ENCODE measurements at places on chromosomes 11 and 22.

DNA sequence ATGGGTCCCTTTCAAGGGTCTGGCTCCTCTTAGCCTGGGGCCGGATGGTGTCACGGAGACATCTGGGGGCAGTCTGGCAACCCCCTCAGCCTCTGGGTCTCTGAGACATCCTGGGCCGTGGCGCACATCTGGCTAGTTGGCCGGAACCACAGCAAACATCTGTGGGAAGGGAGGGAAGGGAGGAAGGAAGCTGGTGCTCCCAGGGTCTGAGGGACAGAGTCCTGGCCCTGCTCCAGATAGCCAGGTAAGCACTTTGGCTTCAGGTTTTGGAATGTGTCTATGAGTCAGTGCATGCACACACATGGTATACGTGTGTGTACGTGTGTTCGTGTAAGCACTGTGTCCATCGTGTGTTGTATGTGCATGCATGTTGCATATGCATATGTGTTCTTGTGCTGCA is 225.1 kb downstream of the MN1 start:
- no peak for DNase-seq

DNA sequence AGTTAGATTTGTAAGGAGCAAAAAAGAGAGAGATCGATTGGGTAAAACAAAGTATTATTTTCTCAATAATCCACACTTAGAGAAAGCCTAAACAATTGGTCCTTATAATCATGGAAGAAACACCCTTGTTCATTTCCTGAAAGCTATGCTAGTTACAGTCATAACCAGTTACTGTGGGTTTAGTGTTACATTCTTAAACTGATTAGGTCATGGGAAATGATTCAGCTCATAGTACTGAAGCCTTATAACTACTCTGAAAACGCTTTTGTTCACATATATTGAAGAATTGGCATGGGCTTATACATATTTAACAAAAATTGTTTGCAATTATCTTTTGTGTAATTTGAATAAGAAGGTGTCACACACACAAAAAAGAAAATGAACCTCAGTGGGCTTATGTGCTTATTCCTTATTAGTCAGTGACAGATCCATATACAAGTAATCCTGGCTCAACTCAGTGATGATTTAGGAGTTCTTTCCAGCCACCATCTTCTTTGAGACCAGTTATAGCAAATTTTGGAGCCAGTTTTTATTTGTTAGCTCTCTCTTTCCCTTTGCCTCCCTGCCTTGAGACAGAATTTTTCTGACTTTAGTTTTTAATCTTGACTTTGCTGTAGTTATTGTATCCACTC is 198.5 kb upstream of the CTSC start:
- DNase-seq = peak; percentile 77

DNA sequence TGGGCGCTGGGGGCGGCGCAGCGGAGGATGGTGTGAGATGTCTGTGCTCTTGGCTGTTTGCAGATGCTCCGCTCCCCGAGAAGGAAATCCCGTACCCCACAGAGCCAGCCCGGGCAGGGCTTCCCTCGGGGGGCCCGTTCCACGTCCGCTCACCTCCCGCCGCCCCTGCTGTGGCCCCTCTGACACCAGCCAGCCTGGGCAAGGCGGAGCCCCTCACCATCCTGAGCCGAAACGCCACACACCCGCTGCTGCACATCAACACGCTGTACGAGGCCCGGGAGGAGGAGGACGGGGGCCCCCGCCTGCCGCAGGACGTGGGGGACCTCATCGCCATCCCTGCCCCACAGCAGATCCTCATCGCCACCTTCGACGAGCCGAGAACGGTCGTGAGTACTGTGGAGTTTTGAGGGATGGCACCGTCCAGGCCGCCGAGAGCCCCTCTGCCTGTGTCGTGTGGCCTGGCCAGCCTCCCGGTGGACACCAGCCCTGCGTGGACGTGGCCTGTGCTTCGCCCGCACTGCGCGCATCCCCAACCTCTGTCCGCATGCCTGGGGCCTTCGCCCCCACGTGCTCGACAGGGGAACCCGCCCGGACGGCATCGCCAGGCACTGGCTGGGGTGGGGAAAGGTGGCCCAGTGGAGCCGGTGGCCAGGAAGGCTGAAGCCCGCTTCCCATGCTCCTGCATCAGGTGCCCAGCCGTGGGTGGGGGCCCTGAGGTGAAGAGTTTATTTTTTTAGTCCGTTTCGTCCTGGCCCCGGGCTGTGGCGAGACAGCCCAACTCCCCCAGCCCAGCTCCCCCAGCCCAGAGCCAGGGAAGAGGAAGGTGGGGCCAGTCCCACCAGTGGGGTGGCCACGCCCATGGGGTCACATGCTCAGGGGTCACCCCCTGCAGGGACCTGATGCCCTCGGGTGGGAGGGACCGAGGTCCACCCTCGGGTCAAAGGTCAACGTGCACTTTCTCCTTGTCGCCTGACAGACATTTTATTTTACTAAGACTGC is 6.5 kb upstream of the TRABD start:
- no peak for DNase-seq

DNA sequence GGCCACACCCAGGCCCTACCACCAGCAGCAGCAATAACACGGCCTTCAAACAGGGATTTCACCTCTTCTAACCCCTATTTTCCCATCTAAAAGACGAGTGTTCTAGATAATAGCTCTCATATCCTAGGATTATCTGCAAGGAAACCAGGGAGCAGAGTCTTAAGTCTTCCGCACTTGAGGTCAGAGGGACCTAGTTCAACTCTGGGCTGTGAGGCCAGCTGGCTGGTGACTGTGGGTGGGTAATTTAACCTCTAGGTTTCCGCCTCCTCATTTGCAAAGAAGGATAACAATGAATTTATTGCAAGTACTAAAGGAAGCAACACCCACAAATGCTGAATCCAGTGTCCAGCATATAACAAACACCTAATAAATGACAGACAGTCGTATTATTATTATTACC is 70.1 kb downstream of the LARGE1 start:
- DNase-seq = no peak

DNA sequence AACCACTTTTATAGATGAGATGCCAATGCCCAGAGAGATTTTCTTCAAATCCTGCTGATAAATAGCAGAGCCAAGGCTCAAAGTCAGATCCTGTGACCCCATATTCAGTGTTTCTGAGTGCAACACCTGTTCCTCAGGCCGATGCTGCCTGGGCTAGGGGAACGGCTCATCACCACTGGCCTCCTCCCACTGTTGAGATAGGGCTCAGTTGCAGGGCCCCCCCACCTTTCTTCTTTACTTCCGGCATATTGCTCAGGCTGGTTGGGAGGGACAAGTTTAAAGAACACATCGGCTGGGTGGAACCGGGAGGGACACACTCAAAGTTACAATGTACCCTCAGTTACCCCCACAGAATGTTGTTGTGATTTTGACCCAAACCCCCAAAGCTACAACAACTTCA is 88.3 kb upstream of the CRTAM start:
- no peak for DNase-seq

GRCh38 chr11:131910523-131911387 is 540.3 kb downstream of the NTM start:
- no peak for DNase-seq

DNA sequence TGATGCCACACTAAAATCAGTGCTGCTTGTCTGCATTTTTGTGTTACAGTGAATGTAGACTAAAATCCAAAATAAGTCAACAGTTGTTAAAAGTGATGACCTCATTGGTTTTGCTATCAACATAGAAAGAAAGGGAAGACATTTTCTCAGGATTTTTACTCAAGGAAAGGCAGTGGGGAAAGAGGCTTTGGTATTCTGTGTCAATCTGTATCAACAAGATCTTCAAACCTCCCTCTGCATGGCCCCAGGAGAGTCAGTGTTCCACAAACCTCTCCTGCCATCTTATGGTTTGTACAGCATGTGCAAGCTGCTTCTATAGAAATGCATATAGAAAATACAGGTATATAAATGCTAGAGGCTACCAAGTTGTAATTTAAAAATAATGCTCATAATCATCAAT is 13.8 kb upstream of the OR51M1 start:
- no peak for DNase-seq

DNA sequence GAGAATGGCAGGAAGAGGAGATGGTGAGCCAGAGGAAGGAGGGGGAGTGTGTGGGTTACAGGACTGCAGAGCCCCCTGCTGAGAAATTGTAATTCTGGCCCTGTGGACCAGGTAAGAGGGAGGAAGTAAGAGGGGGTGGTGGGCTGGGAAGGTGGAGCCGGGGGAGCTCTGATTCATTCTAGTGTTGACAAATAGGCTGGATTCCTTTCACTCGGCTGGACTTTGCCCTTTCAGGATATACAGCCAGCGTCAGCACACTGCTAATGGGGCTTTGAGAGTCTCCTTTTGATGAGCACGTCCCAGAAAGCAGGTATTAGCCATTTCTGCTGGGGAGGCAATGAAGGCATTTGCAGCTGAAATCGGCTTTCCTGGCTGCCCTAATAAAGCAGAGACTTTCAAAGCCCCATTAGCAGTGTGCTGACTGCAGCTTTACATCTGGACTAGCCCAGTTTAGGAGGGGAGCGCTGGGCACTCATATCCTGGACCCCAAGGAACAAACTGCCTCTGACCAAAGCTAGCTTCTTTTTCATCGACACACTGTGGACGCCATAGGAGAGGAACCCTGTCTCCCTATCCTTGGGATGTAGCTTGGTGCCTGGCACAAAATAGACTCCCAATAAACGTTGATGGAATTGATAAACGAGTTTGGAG is 44.8 kb upstream of the CADM1 start:
- no peak for DNase-seq

DNA sequence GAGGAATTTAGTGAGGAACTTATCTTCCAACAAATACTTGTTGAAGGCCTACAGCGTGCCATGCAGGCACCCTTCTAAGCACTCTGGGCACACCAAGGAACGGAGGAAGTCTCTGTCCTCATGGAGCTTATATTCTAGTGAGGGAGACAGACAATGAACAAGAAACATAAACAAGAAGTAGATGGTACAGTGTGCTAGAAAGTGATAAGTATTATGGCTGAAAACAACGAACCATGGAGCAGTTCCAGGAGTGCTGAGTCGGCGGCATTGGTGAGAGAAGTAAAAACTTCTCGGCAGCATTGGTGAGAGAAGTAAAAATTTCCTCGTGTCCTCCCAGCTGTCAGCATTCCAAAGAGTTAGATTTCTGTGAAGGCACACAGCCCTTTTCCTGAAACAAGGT is 53.2 kb downstream of the FAM76B start:
- DNase-seq = no peak

DNA sequence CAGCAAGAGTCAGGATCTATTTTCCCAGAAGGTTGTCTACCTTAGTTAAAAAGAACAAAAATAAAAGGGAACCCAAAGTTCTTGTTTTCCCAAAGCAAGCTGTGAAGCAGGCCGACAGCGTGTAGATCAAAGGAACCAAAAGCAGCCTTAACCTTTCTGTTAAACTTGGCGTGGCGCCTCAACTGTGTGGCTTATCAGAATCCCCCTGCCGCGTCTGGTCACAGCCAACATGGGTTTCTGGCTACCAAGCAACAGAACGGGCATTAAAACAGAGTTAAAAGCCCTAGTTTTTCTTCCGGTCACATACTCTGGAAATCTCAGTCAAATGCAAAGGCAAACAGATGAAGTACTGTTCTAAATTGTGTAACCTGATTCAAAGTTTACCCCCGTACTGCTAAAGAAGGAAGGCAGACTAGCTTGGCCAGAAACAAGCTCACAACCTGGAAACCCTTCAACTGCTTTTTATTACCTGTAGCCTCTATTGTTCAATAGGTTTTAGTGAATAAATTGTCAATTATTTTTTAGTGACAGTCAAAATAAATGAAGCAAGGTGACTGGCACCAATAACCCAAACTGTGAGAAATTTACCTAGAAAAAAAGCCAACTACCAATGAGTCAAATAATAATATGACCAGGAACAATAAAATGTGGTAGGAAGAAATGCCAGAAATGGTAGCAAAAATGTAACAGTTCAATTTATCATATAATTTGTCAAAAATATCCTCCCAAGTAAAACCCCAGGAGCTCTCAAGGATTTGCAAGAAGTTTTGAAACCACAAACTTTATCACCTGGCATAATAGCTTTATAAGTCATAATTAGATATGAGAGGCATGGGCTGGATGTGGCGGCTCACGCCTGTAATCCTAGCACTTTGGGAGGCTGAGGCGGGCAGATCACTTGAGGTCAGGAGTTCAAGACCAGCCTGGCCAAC is 21.4 kb downstream of the CHKA start:
- no peak for DNase-seq

DNA sequence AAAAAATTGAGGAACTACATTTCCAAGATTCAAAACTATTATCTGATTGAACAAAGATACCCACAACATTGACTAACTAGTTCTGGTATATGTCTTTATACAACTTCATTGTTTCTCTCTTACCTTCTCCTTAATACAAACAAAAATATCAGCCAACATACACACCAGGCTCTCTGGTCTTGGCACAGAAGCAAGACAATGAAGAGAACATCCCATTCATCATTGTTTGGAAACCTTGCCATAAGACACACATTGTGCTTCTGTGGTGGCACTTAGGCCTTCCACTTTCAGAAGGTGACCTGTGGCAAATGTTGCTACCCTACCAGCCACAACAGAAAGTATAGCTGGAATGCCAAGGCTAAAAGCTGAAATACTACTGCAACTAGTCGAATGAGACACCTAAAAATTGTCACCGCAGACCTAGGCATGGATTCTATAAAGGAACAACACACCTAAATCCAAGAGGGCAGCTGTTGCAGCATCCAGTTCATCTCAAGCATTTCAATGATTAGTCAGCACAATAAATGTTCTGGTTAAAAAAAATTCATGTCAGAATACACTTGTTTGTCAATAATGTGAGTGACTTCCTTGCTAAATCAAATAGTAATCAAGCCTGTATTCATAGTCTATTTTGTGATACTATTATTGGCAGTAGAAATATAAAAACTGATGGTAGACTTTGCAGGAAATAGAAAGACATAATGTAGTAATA is 26.3 kb downstream of the MAP6 start:
- DNase-seq = no peak

DNA sequence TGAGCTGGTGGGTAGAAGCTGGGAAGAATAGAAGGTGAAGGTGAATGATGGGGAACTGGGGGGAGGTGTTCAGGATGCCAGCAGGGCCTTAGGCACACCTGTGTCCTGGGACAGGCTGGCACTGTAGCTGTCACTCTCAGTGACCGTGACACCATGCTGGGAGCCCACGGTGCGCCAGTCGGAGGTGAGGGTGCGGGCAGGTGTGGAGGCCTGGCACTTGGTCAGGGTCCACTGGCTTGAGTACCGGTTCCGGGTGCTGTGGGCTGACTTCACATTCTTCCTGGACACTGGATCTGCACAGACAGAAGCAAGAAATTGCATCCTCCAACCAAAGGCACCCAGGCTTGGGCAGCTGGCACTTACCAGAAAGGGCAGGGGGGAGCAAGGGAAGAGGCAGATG is 103.8 kb downstream of the CEP164 start:
- DNase-seq = no peak

- no peak for DNase-seq
Observed at GRCh38 chr11:55854704-55855103, 16.2 kb downstream of the OR5D16 start.

GRCh38 chr11:72751116-72752087 is 806 bp downstream of the ARAP1 start:
- DNase-seq = no peak

- DNase-seq = peak; percentile 91
Observed at GRCh38 chr11:34650528-34650927, 29.6 kb downstream of the EHF start.

DNA sequence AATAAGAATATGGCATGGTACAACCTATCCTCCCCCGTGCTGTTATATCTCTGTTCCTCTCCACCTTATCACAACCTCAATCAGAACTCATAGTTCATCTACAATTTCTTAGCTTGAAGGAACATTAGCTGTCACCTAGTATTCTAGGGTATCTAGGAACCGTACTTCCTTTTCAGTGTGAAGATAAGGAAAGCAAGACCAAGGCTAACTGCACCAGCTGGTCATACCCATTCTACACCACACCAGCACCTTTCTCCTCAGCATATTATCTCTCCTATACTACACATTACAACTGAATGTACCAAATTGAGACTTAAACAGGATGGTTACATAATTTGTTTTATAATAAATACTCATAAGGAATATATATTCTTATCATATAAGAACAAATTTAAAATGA is 73.1 kb downstream of the ARHGAP32 start:
- DNase-seq = no peak

Measured in activated CD4-positive, alpha-beta T cell treated with anti-CD3 and anti-CD28 coated beads, Interleukin-2, Interleukin-6, amounts not matched to agents 100 ng/mL and 50 ng/mL, durations not matched to agents 16 hours and 8 hours (primary cell).